NCI-H2171 (cell line): ENCODE measurements at places on chromosomes 3 and 15.

- no peak for DNase-seq
These were observed 6.7 kb downstream of the TNFSF10 start for GRCh38 chr3:172516318-172517214.

GRCh38 chr3:59981377-59981776 is 931.6 kb upstream of the CFAP20DC start:
- DNase-seq, result no peak

DNA sequence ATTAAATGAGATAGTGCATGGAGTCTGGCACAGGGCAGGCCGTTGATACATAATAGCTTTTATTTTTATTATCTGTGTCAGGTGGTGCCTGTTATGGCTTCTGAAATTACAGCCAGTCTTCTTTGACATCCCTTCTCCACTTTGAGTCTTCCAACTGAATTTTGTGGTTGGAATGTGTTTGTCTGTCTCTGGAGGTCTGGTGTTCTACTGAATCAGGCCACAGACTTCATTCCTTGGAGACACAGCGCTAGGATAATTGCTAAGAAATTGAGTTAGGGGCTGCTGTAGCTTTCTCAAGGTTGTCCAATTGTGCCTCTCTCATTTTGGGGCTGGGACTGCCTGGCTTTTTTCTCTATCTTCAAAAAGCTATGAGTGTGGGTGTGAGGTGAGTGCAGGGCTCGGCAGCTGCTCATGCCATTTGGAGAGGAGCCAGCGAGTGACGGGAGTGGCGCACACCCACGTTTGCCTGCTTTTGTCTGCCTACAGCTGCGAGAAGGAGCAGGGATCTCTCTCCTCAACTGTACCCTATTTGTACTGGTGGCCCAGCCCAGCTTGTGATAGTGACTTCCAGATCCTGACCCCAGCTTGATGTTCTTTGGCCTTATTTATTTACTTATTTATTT is 49.8 kb upstream of the SYN2 start:
- peak; percentile 34 for DNase-seq

DNA sequence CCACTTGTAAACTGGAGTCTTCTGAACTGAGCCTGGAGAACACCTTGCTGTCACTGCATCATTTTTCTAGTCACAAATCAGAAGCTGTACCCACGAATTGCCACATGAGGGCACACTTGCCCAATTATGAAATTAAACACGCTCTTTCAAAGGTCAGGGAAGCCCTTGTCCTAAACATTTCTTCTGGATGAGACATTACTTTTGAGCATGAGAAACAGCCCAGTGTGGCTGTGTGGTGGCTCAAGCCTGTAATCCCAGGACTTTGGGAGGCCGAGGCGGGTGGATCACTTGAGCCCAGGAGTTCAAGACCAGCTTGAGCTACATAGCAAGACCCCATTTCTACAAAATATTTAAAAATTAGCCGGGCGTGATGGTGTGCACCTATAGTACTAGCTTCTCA is 27.5 kb upstream of the CFAP161 start:
- DNase-seq, result peak; percentile 35

DNA sequence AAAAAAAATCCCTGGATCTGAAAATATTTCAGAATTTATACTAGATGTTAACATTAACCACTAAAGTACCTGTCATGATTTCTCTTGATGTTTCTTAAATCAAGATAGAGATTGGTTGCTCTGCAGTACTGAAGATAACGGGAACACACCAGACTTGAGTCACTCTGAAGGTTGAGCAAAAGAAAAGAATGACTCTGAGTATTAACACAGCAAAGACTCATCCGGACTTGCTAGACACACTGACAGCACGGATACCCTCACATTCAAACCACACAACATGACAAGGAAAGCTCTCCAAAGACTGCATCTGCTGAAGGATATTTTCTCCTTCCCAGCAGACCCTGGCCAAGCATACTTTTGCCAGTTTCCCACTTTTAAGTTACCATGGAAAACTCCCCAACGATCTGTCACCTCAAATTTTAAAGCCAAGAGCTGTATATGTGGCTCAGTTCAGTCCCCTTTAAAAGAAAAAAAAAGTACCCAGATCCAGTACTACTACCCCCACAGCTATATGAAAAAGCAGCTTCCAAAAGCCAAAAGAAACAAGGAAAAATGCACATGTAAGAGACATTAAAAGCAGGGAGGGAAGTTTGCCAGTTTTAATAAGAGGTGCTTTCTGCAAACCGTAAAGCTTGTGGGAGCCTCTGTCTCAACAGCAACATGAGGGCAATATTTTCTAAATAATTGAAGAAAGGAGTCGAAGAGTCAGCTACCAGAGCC is 8.3 kb downstream of the EOGT start:
- DNase-seq, result no peak
